ENCODE measurements at places on chromosomes 16 and 17.

- peak; percentile 51 for DNase-seq
Measured at GRCh38 chr16:50245417-50246298, 20.7 kb upstream of the ADCY7 start.

GRCh38 chr17:44277976-44278375 lies 10.0 kb upstream of the SLC4A1 start:
- no peak for DNase-seq

DNA sequence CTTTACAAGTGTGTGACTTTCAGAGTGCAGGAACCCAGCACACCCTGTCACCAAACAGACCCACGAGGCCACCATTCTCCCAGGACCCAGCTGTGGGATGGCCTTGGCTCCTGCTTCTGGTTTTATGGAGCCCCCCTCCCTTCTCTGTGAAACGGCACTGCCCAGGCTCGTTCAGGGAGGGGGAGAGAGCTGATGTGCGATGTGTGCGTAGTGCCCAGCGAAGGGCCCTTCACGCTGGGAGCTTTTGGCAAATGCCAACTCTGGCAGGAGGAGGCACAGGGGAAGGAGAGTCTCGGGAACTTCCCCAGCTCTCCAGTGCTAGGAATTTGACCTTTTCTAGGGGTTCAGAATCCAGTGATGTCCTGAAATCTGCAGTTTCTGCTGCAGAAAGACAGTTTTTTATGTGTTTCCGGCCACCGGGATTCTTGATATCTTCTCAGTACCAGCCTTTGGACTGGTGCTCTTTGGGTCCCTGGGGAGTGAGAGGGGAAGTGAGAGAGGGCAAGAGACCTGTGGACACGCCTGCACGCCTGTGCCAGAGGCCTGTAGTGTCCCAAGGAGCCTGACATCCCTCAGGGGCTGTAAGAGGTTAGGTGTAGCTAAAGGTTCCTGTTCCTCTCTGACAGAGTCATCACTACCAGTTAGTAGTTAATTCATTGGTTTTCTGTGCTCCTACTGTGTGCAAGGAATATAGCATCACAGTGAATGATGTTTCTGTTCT lies 45.1 kb downstream of the CMIP start:
- DNase-seq: no peak

GRCh38 chr17:17958982-17959381 lies 13.2 kb downstream of the TOM1L2 start:
- peak; percentile 65 for DNase-seq

GRCh38 chr17:81398176-81398831 lies 3.0 kb downstream of the BAHCC1 start:
- DNase-seq: no peak

DNA sequence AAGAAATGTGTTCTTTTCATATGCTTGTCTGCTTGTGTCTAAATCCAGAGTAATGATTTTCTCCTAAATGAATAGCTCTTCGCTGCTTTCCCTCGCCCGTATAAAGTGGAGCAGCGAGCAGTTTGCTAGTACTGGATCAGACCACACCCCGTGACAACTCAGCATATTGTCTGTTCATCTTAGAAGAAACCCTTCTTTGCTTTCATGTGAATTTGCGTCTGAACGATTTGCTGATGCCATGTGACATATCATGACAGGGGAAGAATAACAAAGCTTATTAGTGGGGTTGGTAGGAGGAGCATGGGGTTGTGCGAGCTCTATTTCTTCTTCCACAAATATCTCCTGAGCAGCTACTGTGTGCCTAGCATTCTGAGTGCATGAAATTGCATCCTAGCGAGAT lies 44.1 kb upstream of the CACNG4 start:
- no peak for DNase-seq

DNA sequence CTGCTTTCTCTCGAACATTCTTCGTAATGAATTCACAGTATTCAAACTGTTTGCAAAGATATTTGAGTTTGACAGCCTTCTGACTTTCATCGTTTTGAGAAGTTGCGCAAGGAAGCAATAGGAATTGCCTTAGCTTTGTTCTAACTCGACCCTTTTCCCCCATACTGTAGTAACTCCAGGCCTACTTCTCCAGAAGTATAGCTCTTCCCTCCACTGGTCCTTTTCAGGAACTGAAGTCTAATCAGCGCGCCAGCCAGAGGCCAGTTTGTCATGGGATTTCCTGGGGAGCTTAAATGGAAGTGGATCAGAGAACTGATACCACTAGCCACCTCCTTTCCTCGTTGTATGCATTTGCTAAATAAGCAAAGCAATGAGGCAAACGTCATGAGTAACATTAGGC lies 27.9 kb downstream of the CDR2 start:
- peak; percentile 94 for DNase-seq

DNA sequence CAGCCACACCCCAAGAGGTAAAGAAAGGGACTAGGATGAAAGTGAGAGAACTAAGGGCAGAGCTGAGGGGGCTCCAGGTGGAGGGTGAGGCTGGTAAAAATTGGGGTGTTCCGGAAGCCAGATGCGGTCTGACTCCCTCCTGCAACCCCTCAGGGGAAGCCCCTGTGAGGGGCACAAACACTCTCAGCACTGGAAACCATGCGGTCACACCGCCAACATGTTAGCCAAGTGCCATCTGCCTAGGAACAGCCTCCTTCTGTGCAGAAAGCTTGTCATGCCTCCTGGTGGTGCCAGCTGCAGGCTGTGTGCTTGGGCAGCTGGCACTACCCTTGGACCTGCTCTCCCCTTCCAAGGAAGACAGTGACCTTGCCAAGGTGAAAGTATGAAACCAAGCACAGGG lies 83.5 kb upstream of the RPL38 start:
- DNase-seq: no peak

DNA sequence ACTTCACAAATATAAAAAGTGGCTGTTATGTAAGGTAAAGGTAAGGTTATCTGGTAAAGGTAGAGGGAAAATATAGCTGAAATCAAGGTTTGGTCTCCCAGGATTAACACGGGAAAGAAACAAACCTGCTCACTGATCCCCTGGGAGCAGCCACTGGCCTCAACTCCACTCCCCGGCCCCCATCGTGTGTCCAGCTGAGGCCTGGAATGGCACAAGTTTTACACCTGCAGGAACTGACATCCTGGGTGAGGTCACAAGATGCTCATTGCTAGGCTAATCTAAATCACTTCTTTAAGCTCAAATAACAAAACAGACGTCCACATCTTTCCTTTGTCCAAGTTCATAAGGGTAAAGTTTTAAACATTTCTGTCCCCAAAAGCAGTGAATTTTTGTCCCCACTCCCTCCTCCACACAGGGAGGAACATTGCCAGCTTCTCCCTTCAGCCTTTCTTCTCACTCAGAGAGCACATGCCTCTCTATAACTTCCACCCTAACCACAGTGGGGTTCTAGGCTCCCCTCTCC lies 46.3 kb downstream of the ERN1 start:
- no peak for DNase-seq

GRCh38 chr16:75868636-75869632 lies 142.6 kb upstream of the CPHXL start:
- DNase-seq: no peak

DNA sequence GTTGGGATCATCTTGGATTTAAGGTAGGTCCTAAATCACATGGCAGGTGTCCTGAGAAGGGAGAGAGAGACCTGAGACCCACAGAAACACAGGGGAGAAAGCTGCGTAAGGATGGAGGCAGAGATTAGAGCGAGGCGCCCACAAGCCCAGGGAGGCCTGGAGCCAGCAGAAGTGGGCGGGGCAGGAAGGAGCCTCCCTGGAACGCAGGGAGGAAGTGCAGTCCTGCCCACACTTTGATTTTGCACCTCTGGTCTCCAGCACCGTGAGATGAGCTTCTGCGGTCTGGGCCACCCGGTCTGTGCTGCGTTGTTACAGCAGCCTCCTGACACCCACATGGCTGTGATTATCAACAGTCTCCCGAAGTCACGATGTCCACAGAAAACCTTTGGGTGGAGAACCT lies 6.4 kb downstream of the DNASE1L2 start:
- peak; percentile 29 for DNase-seq

GRCh38 chr16:48280546-48280945 lies 33.2 kb upstream of the ABCC11 start:
- peak; percentile 6 for DNase-seq

DNA sequence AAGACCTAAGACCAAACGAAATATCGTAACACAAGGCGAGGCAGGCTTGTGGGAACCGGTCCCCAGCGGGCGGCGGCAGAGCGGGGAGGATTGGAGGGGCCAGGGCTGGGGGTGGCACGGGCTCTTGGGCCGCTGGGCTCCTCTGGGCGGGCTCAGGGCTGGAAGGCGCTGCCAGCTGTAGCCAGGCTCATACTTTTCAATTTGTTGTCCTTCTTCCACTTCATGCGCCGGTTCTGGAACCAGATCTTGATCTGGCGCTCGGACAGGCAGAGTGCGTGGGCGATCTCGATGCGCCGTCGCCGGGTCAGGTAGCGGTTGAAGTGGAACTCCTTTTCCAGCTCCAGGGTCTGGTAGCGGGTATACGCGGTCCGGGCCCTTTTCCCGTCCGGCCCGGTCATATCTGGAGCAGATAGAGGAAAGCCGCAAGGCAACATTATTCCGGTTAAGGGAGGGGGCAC lies 1.5 kb downstream of the HOXB5 start:
- DNase-seq: no peak

DNA sequence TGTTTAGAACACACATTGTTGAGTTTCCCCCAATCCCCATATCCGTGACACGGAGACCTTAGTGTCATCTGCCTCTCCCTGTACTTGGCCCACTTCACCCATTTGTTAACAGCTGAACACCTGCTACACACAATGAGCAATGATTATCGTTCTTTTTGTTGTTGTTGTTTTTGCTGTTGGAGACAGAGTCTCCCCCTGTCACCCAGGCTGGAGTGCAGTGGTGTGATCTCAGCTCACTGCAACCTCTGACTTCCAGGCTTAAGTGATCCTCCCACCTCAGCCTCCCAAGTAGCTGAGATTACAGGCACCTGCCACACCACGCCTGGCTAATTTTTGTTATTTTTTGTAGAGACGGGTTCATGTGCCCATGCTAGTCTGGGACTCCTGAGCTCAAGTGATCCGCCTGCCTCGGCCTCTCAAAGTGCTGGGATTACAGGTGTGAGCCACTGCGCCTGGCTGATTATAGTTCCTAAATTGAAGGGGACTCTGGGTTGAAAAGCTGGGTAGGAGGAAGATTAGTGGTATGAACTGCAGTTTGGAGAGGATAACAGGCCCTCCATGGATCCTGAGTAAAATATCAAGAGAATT lies 21.6 kb downstream of the NDE1 start:
- no peak for DNase-seq

GRCh38 chr17:49197346-49197998 lies 12.9 kb downstream of the GNGT2 start:
- DNase-seq: no peak

- peak; percentile 35 for DNase-seq
Measured at GRCh38 chr16:54936979-54937670, 6.5 kb downstream of the IRX5 start.

DNA sequence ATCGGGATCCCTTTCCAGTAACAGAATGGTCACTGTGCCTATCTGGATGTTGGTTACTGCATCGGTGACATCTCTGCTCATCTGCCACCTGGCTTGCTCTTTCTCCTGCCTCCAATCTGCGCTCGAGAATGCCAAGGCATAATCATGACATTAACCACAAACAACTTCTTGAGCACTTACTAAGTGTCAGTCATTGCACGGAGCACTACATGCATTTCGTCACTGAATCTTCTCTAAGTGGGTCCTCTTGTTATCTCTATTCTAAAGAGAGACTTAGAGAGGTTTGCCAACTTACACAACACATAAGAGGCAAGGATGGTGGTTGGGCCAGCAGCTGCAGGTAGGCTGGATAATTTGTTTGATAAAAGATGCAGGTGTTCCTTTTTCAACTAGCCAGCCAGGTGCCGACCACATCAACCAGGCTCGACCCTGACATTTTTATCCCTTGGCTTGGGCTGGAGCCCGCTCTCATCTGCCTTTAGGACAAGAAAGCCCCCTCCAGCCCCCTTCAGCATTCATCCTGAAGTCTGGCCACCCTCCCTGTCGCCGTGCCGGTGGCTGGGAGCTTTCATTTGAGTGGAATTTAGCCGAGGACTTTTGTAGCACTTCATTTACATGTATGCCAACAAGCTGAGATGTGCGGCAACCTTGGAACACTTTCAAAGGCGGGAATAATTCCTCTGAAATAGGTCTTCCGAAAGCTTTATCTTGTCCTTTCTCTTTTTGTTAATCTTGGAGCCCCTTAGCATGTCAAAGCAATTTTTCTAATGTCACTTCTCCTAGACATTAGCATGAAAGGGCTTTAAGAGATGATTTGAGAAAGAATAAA lies 89.3 kb upstream of the NKD1 start:
- DNase-seq: no peak

GRCh38 chr16:82655720-82656490 lies 29.1 kb downstream of the CDH13 start:
- no peak for DNase-seq

DNA sequence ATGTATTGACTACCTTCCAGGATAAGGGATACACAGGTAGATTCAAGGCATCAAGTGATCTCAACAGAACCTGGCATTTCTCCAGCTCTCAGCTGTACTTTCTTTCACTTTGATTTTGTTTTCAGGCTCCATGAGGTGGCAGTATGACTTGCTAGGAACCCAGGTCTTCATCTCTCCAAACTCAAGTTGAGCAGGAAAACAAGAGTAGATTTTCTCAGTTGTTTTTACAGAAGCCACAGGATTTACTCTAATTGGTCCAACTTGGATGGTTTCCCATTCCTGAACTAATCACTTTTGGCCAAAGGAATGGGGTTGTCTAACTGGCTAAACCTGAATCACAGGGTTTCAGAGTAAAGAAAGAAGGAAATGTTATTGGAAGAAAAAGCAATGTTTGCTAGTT lies 146.6 kb downstream of the TRIM37 start:
- DNase-seq: peak; percentile 62

- DNase-seq: peak; percentile 72
Measured at GRCh38 chr16:2520784-2521531, 787 bp downstream of the AMDHD2 start.

DNA sequence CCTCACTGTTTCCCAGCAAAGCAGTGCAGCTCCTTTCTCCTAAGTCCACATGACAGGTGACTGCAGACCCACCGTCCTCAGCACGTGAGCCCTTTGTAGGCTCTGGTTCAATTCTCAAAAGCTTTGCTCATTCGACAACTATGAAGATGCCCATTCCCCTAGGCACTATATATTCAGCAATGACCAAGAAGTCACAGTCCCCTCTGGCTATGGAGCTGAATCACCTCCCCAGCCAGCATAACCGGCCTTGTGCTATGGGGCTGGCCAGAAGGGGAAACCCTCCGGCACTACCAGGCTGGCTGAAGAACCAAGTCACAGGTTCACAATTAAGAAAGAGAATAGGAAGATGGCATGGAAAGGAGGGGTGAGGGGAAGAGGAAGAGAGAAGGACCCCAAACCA lies 139.7 kb downstream of the WSCD1 start:
- DNase-seq: no peak

DNA sequence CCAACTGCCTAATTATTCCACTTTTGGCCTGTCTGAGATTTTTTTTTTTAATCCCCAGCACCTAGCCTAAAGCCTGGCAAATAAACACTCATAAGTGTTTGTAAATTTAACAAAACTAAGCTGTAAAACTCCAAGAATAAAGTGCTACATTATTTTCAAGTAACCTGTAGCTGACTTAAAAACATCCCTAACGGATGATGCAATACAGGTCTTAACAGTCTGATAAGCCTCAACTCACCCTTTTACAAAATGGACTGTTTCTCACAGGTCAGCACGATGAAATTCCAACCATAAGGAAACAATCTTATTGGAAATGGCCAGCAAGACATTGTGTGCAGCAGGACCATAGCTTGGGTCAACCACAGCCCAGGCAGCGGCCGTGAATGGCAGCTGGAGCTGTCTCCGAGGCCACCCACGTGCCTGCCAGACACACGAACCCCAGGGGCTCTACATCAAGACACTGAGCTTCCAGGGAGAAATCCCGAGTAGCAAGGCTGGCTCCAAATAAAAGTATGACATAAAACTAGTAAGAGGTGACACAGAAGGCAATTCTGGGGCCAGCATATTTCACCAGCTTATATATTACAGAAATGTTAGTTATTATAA lies 58.9 kb downstream of the NDEL1 start:
- no peak for DNase-seq
